ENCODE measurements at places on chromosomes 1 and 21. TPM values are rescaled to one million over a fixed set of nuclear protein-coding genes. Genes with fewer than 3 reads are reported as not detected.
A peak's percentile ranks its signal among the peaks of the same experiment; 100 is the strongest.

The ZC3H12A gene
- total RNA-seq, result 25.8 TPM

The SH2D5 gene
- 0.36 TPM for total RNA-seq

The B3GALT2 gene
- 4.9 TPM for total RNA-seq

The HSPB7 gene
- total RNA-seq, result 60.5 TPM

The KIF14 gene
- 0.27 TPM for total RNA-seq

The PRDM16 gene
- 0.49 TPM for total RNA-seq

The FUBP1 gene
- 67.3 TPM for total RNA-seq

The CHI3L2 gene
- total RNA-seq, result not detected

The KCNJ10 gene
- total RNA-seq, result not detected

The CD5L gene
- total RNA-seq, result not detected

The TSPEAR gene
- not detected for total RNA-seq

The SEMA6C gene
- 20.6 TPM for total RNA-seq

The ARHGAP29 gene
- total RNA-seq, result 37.5 TPM

GRCh38 chr1:35569936-35570335 lies 3.2 kb upstream of the TFAP2E start:
- DNase-seq, result no peak

GRCh38 chr1:76281306-76281705 lies 206.8 kb downstream of the ST6GALNAC3 start:
- no peak for DNase-seq

- no peak for DNase-seq
Measured at GRCh38 chr1:227765261-227766014, 30.2 kb downstream of the SNAP47 start.

GRCh38 chr1:212902054-212902453 lies 44.0 kb downstream of the FLVCR1 start:
- no peak for DNase-seq

DNA sequence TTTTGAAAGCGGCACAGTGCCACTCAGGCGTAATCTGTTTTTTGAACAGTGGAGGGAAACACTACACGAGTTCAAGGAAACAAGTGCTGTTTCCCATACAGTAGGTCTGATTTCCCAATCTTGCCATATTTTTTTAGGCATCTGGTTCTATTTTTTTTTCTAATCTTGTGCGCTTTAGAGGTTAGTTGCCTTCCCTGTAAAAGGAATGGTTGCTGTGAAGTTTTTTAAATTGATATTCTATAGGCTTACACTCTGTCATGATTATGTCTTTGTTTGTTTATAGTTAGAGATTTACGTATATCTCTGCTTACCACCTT lies 1.2 kb downstream of the NASP start:
- DNase-seq, result no peak

GRCh38 chr1:189868021-189868420 lies 609.6 kb downstream of the BRINP3 start:
- no peak for DNase-seq

- no peak for DNase-seq
Measured at GRCh38 chr1:186188004-186188539, 187.0 kb downstream of the TPR start.

DNA sequence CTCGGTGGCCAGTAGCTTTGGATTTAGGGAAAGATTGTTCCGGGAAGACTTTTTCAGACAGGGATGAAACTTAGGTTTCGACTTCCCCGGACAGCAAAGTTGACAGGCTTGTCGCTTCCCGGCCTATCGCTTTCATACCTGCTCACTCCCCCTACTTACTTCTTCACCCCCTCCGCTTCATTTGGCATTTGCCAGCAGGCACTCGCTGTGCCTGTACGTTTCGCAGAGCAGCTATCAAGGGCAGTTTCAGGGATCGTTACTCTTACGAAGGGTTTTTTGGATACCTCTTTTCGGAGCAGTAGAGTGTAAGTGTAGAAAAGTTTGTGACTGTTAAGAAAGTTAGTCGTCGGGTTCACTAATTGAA lies 393 bp downstream of the BLZF1 start:
- DNase-seq, result no peak

DNA sequence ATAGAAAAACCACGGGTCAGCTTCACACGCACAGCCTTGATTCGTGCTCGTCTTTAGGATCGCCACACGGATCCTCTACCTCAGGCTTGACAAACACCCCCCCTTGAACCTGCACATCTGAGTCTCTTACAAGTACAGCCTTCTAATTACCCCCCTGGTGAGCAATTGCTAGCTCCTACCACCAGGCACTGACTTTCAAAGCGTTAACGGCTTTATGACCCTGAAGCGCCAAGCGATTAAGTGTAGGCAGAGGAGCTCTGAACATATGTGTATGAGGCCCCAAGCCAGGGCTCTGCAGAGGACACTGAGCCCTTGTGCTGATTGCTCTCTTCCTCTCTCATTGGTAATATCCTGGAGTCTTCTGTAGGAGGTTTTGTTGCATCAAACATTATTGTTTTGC lies 55.7 kb upstream of the EPHA8 start:
- DNase-seq, result no peak

DNA sequence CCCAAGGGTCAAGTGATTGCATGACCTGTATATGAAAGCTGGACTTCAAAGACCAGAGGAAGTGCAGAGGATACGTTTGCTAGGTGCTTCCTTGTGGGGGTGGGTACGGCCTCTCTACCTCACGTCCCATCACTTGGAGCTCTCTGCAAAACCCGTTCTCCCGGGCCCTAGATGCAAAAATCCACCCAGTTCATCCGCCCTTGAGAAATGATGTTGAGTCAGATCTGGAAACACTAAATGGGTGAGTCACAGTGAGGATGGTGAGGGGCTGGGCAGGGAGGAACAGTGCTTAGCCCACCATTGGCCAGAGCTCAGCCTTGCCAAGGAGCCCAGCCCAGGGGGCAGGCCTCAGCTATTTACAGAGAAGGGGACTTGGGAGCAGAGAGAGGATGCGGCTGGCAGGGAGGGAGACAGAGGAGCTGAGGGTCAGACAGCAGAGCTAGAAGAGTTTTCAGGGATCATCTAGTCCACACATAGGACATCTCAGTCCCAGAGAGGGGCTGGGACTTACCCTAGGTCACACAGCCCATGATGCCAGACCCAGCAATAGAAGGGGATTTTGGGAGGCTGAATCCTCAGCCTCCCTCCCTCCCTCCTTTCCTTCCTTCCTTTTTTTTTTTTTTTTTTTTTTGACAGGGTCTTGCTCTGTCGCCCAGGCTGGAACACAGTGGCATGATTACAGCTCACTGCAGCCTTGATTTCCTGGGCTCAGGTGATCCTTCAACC lies 14.6 kb downstream of the ARHGEF10L start:
- DNase-seq, result no peak

- DNase-seq, result no peak
Measured at GRCh38 chr1:180945551-180945950, 32.9 kb downstream of the KIAA1614 start.

- DNase-seq, result no peak
Measured at GRCh38 chr1:7140251-7140650, 355.0 kb downstream of the CAMTA1 start.

DNA sequence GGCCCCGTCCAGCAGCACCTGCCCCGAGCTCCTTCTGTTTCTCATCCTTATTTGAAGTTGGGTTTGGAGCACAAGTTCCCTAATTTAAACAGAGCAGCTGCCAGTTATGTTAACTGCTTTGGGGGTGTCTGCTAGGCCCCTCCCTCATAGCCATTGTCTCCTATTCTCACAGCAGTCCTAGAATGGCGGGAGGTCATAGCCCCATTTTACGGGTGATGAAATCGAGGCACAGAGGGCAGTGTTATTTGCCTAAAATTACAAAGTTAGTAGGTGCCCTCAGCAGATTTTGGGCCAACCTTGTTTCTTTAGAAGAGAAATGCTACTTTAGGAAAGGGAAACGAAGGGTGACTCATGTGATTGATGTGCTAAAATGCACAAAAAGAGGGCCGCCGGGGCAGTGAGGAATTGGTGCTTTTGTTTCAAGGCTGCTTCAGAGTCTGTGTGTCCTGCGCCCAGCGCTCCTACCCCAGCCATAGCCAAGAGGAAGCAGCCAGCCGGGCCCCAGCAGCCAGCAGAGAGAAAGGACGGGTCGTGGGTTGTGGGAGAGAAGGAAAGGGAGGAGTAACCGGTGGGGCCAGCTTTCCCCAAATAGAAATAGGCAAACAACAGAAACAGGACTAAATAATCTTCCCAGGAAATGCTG lies 13.0 kb downstream of the VANGL1 start:
- no peak for DNase-seq

DNA sequence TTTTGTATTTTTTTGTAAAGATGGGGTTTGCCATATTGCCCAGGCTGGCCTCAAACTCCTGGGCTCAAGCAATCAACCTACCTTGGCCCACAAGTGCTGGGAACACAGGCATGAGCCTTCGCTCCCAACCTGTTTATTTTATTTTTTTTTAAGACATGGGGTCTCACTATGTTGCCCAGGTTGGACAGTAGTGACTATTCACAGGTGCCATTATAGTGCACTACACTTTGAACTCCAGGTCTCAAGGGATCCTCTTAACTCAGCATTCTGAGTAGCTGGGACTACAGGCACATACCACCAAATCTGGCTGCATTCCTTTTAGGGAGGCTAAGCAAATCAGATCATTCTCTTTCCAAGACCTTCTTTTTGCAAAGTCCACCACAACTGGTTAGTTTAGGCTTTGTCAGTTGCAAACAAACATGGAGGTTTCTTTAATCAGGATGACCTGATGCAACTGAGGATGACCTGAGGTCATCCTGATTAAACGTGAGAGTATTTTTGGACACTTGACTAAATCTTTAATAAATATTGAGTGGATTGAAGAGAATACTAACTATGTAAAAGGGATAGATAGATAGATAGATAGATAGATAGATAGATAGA lies 30.0 kb upstream of the RALGPS2 start:
- no peak for DNase-seq

GRCh38 chr1:172480431-172480830 lies 36.6 kb upstream of the PIGC start:
- no peak for DNase-seq

DNA sequence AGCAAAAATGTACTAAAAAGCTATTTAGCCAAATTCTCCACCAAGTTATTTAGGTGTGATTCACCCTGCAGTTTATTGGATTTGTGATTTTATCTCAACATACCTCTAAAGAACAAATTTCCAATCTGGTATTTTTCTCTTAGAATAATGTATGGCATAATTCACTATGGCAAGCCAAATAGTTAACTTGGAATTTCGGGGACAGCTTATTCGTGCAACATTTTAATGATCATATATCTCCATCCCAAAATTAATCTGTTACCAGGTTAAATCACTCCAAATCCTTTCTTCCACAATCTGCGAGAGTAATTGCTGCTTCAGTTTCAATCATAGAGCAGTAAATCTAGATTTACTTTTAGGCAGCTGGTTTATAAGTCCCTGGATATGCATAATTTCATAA lies 53.4 kb downstream of the ERICH3 start:
- no peak for DNase-seq

DNA sequence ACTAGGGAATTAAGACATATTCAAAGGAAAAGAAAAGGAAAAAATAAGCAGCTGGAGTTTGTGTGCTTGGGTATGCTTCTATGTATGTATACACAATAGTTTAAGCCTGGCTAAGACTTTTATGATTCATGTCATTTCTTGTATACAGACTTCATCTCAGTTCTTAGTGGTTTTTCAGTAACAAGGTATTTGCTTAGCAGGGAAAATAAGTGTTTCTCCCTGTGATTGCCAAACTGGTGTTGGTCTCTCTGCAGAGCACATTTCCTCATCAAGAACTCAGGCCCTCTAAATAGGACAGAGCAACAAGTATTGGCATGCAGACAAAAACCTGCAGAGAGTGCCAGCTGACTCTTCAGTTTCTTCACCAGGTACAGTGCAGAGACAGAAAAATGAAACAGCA lies 484.4 kb upstream of the ZRANB2 start:
- no peak for DNase-seq

DNA sequence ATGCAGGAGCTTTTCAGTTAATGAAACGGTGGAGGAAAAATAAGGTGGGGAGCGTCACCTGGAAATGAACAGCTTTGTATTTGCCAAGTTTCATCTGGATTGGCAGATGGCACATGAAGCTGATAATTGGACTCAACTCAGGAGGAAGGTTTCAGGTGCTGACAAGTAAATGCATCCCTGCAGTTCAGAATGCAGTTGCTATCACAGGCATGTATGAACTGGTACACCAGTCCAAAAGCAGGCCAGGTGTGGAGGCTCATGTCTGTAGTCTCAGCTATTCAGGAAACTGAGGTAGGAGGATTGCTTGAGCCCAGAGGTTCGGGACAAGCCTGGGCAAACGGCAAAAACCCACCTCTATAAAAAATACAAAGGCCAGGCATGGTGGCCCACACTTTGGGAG lies 15.5 kb downstream of the DEGS1 start:
- DNase-seq, result no peak

- DNase-seq, result no peak
Measured at GRCh38 chr1:167418391-167418790, 99.9 kb downstream of the CD247 start.

GRCh38 chr1:171397851-171398469 lies 84.0 kb downstream of the FMO4 start:
- DNase-seq, result no peak

- DNase-seq, result peak; percentile 57
Measured at GRCh38 chr21:45595574-45596295, 47.8 kb upstream of the PCBP3 start.

GRCh38 chr1:95309031-95309471 lies 75.0 kb downstream of the RWDD3 start:
- DNase-seq, result no peak
